ENCODE measurements at places on chromosomes 13 and 19. TPM values are rescaled to one million over a fixed set of nuclear protein-coding genes. Genes with fewer than 3 reads are reported as not detected.

GRCh38 chr19:36051236-36051635, 2.8 kb downstream of the THAP8 start:
- peaks cover under 1% of the 10 kb centered on the region for H3K36me3 ChIP-seq
- H3K27me3 ChIP-seq = no peaks in the 10 kb centered on the region
- H3K4me1 ChIP-seq = peaks cover 4% of the 10 kb centered on the region
- no peak overlapping the region for H3K4me3 ChIP-seq
- H3K27ac ChIP-seq = no peak overlapping the region

- DNase-seq = no peak
- H3K4me3 ChIP-seq = no peak overlapping the region
- no peaks in the 10 kb centered on the region for H3K4me1 ChIP-seq
- H3K36me3 ChIP-seq = no peaks in the 10 kb centered on the region
- no peak overlapping the region for H3K27ac ChIP-seq
Measured at GRCh38 chr13:22812793-22813192, 368.0 kb upstream of the SGCG start.

- H3K4me1 ChIP-seq = no peaks in the 10 kb centered on the region
- H3K27ac ChIP-seq = no peak overlapping the region
- no peaks in the 10 kb centered on the region for H3K27me3 ChIP-seq
- DNase-seq = no peak
- H3K4me3 ChIP-seq = no peak overlapping the region
- no peaks in the 10 kb centered on the region for H3K36me3 ChIP-seq
Measured at GRCh38 chr13:32176696-32177095, 138.5 kb downstream of the ZAR1L start.

- H3K27me3 ChIP-seq = no peaks in the 10 kb centered on the region
- H3K36me3 ChIP-seq = no peaks in the 10 kb centered on the region
- H3K4me3 ChIP-seq = no peak overlapping the region
- no peak for DNase-seq
- H3K27ac ChIP-seq = no peak overlapping the region
Measured at GRCh38 chr13:74825152-74825937, 656.6 kb downstream of the TBC1D4 start.

DNA sequence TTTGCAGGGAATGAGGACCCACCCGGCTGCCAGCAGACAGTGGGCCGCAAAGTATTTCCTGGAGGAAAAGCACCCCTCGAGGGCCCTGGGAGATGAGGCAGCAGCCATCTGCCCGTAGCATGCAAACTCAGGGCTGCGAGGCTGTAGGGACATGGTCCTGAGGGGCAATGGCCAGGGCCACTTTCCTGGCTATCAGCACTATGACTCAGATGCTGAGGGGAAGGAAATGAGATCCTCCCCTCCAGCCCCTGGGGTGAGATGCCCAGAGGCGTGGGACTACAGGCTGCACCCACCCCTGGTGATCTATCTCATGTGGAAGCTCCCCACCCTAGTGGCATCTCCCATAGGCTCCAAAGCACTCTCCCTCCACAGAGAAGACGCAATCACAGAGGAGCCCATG, 80.1 kb downstream of the SLC7A1 start:
- H3K27ac ChIP-seq = no peak overlapping the region
- no peaks in the 10 kb centered on the region for H3K27me3 ChIP-seq
- no peak overlapping the region for H3K4me3 ChIP-seq
- peaks cover 73% of the 10 kb centered on the region for H3K36me3 ChIP-seq
- H3K4me1 ChIP-seq = no peaks in the 10 kb centered on the region
- DNase-seq = no peak

DNA sequence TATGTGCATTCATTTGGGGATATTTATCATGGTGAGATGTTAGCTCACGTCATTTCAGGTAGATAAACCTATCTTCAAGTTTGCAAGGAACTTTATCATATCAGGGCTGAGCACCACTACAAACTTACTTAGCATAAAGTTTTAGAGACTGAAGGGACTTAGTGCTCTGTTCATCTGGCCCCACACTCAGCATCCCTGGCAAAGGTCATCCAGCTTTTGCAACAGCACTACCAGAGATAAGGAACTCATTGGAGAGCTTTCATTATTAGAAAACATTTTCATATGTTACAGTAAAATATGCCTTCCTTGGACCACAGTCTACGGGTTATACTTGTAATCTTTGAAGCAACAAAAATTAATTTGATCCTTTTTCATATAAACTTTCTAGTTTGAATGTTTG, 263.4 kb downstream of the POU4F1 start:
- no peaks in the 10 kb centered on the region for H3K4me1 ChIP-seq
- no peak overlapping the region for H3K4me3 ChIP-seq
- no peak for DNase-seq
- no peaks in the 10 kb centered on the region for H3K36me3 ChIP-seq

- H3K4me1 ChIP-seq = no peaks in the 10 kb centered on the region
- no peaks in the 10 kb centered on the region for H3K27me3 ChIP-seq
- no peak for DNase-seq
- no peak overlapping the region for H3K27ac ChIP-seq
- no peak overlapping the region for H3K4me3 ChIP-seq
Measured at GRCh38 chr13:36344173-36344572, 2.0 kb downstream of the SPART start.

GRCh38 chr13:31111136-31111535, 50.6 kb downstream of the HSPH1 start:
- peaks cover 4% of the 10 kb centered on the region for H3K4me1 ChIP-seq
- no peaks in the 10 kb centered on the region for H3K36me3 ChIP-seq
- H3K27me3 ChIP-seq = no peaks in the 10 kb centered on the region
- H3K27ac ChIP-seq = no peak overlapping the region
- no peak for DNase-seq

- no peaks in the 10 kb centered on the region for H3K4me1 ChIP-seq
- no peaks in the 10 kb centered on the region for H3K27me3 ChIP-seq
- H3K27ac ChIP-seq = no peak overlapping the region
- H3K4me3 ChIP-seq = no peak overlapping the region
- no peak for DNase-seq
- H3K36me3 ChIP-seq = no peaks in the 10 kb centered on the region
Measured at GRCh38 chr13:109647053-109647452, 139.3 kb downstream of the IRS2 start.

DNA sequence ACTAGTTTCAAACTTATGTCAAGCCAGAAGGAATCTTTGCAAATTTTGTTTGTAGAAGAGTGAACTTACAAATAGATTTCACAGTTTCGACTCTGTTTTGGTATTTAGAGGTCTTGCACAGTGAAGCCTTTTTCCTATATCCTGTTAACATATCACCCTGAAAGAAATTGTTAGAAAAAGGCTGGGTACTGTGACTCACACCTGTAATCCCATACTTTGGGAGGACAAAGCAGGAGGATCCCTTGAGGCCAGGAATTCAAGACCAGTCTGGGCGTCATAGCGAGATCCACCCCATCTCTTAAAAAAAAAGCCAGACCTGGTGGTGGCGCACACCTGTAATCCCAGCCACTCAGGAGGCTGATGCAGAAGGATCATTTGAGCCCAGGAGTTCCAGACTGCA, 224.0 kb downstream of the GGACT start:
- H3K4me1 ChIP-seq = peaks cover 6% of the 10 kb centered on the region
- no peak overlapping the region for H3K27ac ChIP-seq
- DNase-seq = no peak
- H3K4me3 ChIP-seq = no peak overlapping the region
- H3K36me3 ChIP-seq = no peaks in the 10 kb centered on the region
- H3K27me3 ChIP-seq = no peaks in the 10 kb centered on the region

GRCh38 chr19:415292-415691, 6.3 kb upstream of the C2CD4C start:
- H3K36me3 ChIP-seq = no peaks in the 10 kb centered on the region
- DNase-seq = no peak
- H3K27ac ChIP-seq = no peak overlapping the region
- H3K27me3 ChIP-seq = no peaks in the 10 kb centered on the region
- no peak overlapping the region for H3K4me3 ChIP-seq

GRCh38 chr13:25114220-25114619, 18.3 kb downstream of the PABPC3 start:
- peak; percentile 87 for DNase-seq
- no peaks in the 10 kb centered on the region for H3K27me3 ChIP-seq
- H3K36me3 ChIP-seq = no peaks in the 10 kb centered on the region
- no peaks in the 10 kb centered on the region for H3K4me1 ChIP-seq

GRCh38 chr19:50222691-50223438, 19.4 kb downstream of the MYH14 start:
- DNase-seq = no peak
- no peaks in the 10 kb centered on the region for H3K4me1 ChIP-seq
- no peaks in the 10 kb centered on the region for H3K27me3 ChIP-seq
- H3K4me3 ChIP-seq = no peak overlapping the region
- H3K36me3 ChIP-seq = peaks cover 19% of the 10 kb centered on the region

GRCh38 chr19:52244021-52244420, 25.4 kb upstream of the ZNF766 start:
- no peaks in the 10 kb centered on the region for H3K4me1 ChIP-seq
- no peaks in the 10 kb centered on the region for H3K36me3 ChIP-seq
- no peak overlapping the region for H3K4me3 ChIP-seq
- H3K27me3 ChIP-seq = no peaks in the 10 kb centered on the region
- no peak for DNase-seq

The ZSCAN22 gene
- total RNA-seq = 4.7 TPM

The VSTM1 gene
- total RNA-seq = 0.48 TPM

The MBD3L3 gene
- total RNA-seq = not detected

The SULT2A1 gene
- not detected for total RNA-seq

The NXNL1 gene
- total RNA-seq = not detected

The MAP4K1 gene
- total RNA-seq = 25.7 TPM

The PNMA8C gene
- 1.7 TPM for total RNA-seq

The SHANK1 gene
- 1.4 TPM for total RNA-seq

The CD37 gene
- not detected for total RNA-seq

The TEAD2 gene
- 118 TPM for total RNA-seq

The RUBCNL gene
- total RNA-seq = 0.94 TPM

The GNA15 gene
- not detected for total RNA-seq

The MBD3L2 gene
- not detected for total RNA-seq
